ENCODE measurements at places on chromosomes 7 and 10.

GRCh38 chr10:26341701-26342100, 96.4 kb upstream of the APBB1IP start:
- DNase-seq: no peak

- DNase-seq: no peak
Measured at GRCh38 chr7:47942132-47942531, 6.1 kb downstream of the PKD1L1 start.

- DNase-seq: no peak
Measured at GRCh38 chr7:151314401-151314800, 27.2 kb upstream of the NUB1 start.

GRCh38 chr10:101562231-101562630, 25.8 kb downstream of the POLL start:
- DNase-seq: no peak

GRCh38 chr7:10474048-10474447, 499.6 kb upstream of the PHF14 start:
- DNase-seq: no peak

DNA sequence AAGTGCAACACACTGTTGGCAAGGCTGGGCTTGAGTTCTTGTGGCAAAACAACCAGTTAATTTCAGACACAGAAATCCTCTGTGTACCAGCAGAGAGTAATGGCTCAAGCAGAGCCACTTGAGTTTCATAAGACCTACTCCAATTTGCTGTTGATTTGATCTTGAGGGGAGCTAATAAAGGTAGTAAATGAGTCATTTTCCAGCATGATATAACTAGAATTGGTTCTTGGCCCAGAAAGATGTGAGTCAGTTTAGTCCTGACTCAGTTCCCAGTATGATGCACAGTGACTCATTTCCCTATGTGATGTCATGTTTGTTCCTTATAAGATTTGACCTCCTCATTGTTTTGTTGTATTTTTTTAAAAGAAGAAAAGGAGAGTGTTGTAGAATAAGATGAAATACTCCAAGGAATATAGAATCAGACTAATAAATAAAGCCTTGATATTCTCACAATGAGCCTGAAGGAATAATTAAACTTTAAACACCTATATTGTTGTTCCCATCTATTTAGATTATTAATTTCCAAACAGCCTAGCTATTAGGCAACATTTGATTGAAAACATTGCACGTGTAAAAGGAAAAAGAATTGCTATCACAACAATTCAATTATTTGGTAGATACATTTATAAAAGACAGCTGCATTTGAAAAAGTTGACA, 186.2 kb downstream of the REEP3 start:
- no peak for DNase-seq

All from stimulated activated CD4-positive, alpha-beta T cell treated with anti-CD3 and anti-CD28 coated beads, Interleukin-2, amount 100 ng/mL, for 24 hours (primary cell).